ENCODE measurements at places on chromosomes 5 and 9.
A peak's percentile ranks its signal among the peaks of the same experiment; 100 is the strongest.

GRCh38 chr5:128825826-128826225, 139.5 kb upstream of the SLC27A6 start:
- H3K27ac ChIP-seq: no peak overlapping the region
- DNase-seq: no peak
- no peaks in the 10 kb centered on the region for H3K36me3 ChIP-seq
- H3K4me3 ChIP-seq: no peak overlapping the region

DNA sequence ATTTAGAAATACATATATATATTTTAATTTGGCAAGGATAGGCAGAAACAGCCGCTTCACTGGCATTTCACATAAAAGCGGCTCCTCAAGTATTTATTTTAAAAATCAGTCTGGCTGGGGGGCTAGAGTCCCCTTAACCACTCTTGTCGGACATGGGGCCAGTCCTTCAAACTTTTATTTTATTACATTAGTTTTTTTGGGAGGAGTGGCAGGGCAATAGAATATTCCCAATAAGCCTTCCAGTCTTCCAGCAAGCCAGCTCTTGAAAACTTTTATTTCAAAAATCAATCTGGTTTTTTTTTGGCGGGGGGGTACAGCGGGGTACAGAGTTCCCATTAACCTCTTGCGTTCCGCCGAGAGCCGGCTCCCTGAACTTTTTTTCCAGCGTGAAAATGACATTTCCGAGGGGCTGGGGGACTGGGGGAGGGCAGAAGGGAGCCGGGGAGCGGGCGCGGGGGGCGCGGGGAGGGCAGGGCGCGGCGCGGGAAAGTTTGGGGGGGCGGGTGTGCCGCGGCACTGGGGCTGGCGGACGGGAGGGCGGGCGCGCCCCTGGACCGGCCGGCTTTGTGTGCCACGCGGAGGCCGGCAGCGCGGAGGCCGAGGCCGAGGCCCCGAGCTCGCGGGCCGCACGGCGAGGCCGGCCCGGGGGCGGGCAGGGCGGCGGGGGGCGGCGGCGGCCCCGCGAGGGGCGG, 504 bp upstream of the ZNF618 start:
- peak overlapping the region; percentile 61 for H3K4me3 ChIP-seq
- peak; percentile 37 for DNase-seq
- H3K36me3 ChIP-seq: no peaks in the 10 kb centered on the region
- H3K27ac ChIP-seq: peak overlapping the region; percentile 38
- peaks cover 7% of the 10 kb centered on the region for H3K27me3 ChIP-seq
- H3K4me1 ChIP-seq: peaks cover 14% of the 10 kb centered on the region

DNA sequence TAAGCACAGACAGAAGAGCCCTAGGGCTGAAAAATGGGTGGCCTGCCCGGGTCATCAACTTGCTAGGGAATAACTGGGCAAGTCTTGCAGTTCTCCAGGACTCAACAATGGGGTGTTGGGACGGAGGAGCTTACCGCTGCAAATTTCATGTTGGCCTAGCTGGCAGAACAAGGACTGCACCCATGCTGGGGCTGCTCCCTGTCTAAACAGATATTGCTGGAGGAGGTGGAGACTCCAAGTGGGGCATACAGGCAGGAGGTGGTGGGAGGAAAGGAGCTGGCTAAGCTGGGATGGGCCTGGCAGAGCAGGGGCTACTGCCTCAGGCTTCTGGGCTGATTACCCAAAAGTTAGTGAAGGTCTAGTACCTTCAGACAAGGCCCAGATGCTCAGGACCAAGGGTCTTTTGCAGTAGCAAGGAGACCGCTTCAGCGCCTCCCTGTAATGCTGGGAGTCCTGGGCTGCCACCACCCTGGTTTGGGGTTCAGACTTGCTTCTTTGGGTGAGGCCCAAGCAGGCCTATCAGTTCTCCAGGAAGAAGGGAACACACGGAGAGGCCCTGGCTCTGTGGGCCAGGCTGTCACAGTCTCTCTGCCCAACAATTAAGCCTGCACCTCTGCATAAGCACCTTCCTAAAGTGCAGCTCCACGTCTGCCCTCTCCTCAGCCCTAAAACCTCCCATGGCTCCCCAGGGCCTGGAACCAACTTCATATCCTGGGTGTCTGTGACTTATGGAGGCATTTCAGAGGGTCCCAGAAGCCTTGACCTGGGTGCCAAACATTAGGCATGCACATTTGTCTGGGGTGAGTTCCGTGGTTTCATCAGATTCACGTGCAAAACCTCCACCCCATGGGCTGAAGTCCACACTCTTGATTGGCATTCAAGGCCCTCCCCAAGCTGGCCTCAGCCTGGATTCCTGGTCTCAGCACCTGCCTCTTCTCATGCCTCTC, 24.2 kb upstream of the KIF12 start:
- H3K27me3 ChIP-seq: peaks cover 7% of the 10 kb centered on the region
- H3K4me3 ChIP-seq: no peak overlapping the region
- H3K36me3 ChIP-seq: no peaks in the 10 kb centered on the region

DNA sequence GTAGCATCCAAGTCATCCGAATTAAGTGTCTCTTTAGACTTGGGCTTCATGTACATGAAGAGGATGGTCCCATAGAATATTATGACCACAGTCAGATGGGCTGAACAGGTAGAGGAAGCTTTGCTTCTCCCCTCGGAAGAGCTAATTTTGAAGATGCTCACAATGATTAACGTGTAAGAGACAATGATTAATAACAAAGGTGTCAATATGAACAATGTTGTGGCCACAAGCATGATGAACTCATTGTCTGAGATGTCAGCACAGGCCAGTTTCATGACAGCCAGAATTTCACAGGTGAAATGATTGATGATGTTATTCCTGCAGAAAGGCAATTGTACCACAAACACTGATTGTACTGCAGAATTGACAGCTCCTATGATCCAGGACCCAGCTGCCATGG, 626 bp downstream of the OR13C2 start:
- no peaks in the 10 kb centered on the region for H3K36me3 ChIP-seq
- H3K4me3 ChIP-seq: no peak overlapping the region
- DNase-seq: no peak
- H3K27me3 ChIP-seq: no peaks in the 10 kb centered on the region

DNA sequence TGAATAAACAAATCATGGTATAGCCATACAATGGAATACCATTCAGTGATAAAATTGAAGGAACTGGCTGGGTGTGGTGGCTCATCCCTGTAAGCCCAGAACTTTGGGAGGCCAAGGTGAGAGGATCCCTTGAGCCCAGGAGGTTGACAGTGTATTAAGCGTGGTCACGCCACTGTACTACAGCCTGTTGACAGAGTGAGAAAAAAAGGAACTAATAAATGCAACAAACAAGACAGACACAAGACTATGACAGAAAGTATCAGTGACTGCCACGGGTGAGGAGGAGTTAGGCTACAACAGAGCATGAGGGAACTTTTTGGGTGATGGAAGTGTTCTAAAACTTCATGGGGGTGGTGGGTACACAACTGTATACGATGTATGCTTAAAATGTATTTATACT, 2.2 kb downstream of the FNIP1 start:
- no peak for DNase-seq
- peaks cover 2% of the 10 kb centered on the region for H3K27me3 ChIP-seq
- no peaks in the 10 kb centered on the region for H3K36me3 ChIP-seq
- no peak overlapping the region for H3K27ac ChIP-seq
- H3K4me3 ChIP-seq: peak overlapping the region; percentile 43
- peaks cover 10% of the 10 kb centered on the region for H3K4me1 ChIP-seq

- H3K36me3 ChIP-seq: no peaks in the 10 kb centered on the region
- H3K4me3 ChIP-seq: no peak overlapping the region
- no peak overlapping the region for H3K27ac ChIP-seq
- DNase-seq: no peak
Measured at GRCh38 chr5:181197326-181197951, 7.6 kb downstream of the TRIM7 start.

DNA sequence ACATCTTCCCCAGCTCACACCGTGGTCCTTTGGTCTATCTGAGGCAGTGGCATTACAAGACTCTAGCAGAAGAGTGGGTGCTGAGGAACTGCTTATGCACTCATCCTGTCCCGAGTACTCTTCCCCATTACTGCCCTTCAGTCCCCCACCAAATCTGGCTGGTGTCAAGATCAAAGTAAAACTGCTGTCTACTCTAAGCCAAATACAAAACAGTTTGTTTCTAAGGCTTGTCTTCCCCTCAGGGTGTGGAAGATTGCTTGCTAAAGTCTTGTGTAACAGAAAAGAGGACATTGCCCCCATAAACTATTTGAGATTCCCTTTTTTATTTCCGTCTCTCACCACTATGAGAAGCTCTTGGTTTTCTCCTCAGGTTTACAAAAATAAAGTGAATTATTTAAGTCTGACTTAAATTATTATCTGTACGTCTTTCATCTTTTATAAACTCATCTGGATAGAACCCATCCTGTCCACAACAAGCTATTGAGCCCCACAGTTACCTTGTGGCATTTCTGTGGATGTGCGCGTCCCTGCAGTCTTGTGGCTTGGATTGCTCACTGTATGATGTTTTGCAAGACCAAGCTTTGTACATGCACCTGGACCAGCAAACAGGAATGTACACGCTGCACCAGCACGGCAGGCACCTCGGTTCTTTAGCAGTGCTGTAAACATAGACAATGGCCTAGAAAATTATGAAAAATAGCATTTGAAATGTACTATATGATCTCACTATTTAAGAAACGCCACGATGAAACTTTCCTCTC, 61.0 kb downstream of the CYSTM1 start:
- no peak for DNase-seq
- peaks cover 6% of the 10 kb centered on the region for H3K36me3 ChIP-seq
- peaks cover 5% of the 10 kb centered on the region for H3K4me1 ChIP-seq
- H3K27ac ChIP-seq: no peak overlapping the region
- peaks cover 6% of the 10 kb centered on the region for H3K27me3 ChIP-seq

All from glutamatergic neuron (in vitro differentiated cells).